ENCODE measurements at places on chromosomes 12 and 14. TPM values are rescaled to one million over a fixed set of nuclear protein-coding genes. Genes with fewer than 3 reads are reported as not detected.

The AQP5 gene
- 4.6 TPM for total RNA-seq

The B3GNT4 gene
- total RNA-seq = not detected

The MAP3K9 gene
- 3.3 TPM for total RNA-seq

The NANOG gene
- total RNA-seq = 0.15 TPM

The GDF3 gene
- total RNA-seq = not detected

DNA sequence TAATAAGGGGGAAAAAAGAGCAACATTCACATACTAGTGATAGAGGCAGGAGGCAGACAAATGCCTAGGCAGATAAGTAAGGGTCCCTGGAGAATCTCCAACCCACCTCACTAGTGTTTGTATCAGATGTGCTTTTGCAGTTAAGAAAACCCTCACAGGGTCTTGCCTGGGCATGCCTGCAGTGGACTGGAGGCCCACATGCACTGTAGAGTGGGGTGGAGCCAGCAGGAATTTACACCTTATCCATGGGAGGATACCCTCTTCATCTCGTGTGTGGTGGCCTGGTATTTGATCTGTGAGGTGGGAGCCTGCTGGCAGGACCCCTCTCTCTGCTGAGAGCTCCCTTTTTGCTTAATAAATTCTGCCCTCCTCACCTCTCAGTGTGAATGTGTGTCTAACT is 238.0 kb upstream of the SLC16A7 start:
- no peaks in the 10 kb centered on the region for H3K27me3 ChIP-seq
- no peak overlapping the region for H3K27ac ChIP-seq
- no peak overlapping the region for H3K4me3 ChIP-seq
- no peak for DNase-seq
- H3K36me3 ChIP-seq = peaks cover 4% of the 10 kb centered on the region
- H3K4me1 ChIP-seq = no peaks in the 10 kb centered on the region

GRCh38 chr12:53973236-53974042 is 513 bp downstream of the HOXC11 start:
- H3K27ac ChIP-seq = peak overlapping the region; percentile 25
- H3K4me3 ChIP-seq = peak overlapping the region; percentile 46
- DNase-seq = no peak
- H3K27me3 ChIP-seq = peaks cover 99% of the 10 kb centered on the region

DNA sequence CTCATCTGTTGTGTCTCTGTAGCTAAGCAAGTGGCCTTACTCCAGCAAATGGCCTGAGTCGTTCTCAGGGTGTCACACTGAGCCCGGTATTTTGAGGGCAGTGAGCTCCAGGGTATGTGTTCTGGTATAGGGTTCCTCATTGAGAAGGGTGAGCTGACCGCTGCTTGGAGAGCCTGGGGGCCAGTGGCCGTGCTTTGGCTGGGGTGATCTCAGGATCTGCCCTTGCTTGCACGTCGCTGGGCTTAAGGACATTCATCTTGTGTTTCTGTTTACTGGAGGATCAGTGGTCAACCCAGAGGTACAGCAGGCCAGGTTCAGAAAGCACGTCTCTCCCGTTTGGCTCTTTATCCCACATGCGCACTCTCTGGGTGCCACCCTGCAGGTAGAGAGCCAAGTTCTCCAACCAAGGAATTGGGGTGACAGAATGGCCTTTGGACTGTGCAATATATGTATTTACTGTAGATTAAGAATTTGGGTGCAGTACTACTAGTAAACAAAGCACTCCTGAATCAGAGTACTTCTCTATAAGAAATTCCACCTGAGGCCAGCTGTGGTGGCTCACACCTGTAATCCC is 52.1 kb downstream of the FBXW8 start:
- no peaks in the 10 kb centered on the region for H3K4me1 ChIP-seq
- H3K4me3 ChIP-seq = no peak overlapping the region
- no peak for DNase-seq
- H3K27me3 ChIP-seq = no peaks in the 10 kb centered on the region
- H3K27ac ChIP-seq = no peak overlapping the region

- H3K4me3 ChIP-seq = no peak overlapping the region
- H3K36me3 ChIP-seq = no peaks in the 10 kb centered on the region
- H3K27me3 ChIP-seq = no peaks in the 10 kb centered on the region
- no peak overlapping the region for H3K27ac ChIP-seq
- DNase-seq = no peak
These were observed 24.6 kb upstream of the ITPR2 start for GRCh38 chr12:26857465-26858176.

- DNase-seq = no peak
- peaks cover 38% of the 10 kb centered on the region for H3K4me1 ChIP-seq
- H3K27ac ChIP-seq = peak overlapping the region; percentile 98
- H3K36me3 ChIP-seq = no peaks in the 10 kb centered on the region
- H3K27me3 ChIP-seq = no peaks in the 10 kb centered on the region
These were observed 3.9 kb upstream of the HDAC7 start for GRCh38 chr12:47823422-47824086.

DNA sequence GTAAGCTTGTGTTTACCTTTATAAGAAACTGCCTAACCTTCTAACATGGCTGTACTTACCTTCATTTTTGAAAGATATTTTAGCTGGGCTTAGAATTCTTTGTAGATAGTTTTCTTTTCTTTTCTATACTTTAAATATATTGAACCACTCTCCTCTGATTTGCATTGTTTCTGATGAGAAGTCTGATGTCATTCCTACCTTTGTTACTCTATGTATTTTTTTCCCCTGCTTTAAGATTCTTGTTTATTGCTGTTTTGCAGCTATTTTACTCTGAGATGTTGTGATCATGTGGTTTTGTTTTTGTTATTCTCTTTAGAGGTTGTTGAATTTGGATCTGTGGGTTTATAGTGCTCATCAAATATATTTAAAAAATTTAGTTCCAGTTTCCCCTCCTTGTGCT is 31.8 kb downstream of the CNOT2 start:
- no peaks in the 10 kb centered on the region for H3K36me3 ChIP-seq
- no peak for DNase-seq
- H3K27me3 ChIP-seq = no peaks in the 10 kb centered on the region
- H3K27ac ChIP-seq = no peak overlapping the region

The CIROP gene
- not detected for total RNA-seq

- no peaks in the 10 kb centered on the region for H3K27me3 ChIP-seq
- H3K4me1 ChIP-seq = no peaks in the 10 kb centered on the region
- no peak overlapping the region for H3K4me3 ChIP-seq
- DNase-seq = no peak
- H3K36me3 ChIP-seq = no peaks in the 10 kb centered on the region
- H3K27ac ChIP-seq = no peak overlapping the region
These were observed 131.9 kb downstream of the CEP83 start for GRCh38 chr12:94327809-94328208.

DNA sequence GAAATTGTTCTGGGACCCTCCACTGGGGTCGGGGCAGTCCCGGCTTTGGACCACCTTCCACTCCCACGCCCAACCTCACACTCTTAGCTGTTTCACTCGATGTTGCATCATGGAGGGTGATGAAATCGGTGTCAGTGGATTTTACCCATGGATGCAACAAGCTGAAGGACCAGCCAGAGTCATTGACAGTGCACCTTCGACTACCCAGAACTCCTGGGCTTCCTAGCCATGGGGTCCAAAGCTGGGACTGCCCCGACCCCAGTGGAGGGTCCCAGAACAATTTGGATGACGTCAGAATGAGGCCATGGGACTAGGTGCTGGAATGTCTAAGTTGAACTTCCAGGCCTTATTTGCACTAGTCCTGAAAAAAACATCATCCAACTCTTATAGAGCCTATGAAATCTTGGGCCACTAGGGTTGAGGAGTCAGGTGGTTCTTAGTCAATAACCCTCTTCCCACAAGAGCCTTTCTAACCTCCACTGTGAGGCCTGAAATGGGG is 882 bp upstream of the IL23A start:
- H3K4me1 ChIP-seq = no peaks in the 10 kb centered on the region
- no peaks in the 10 kb centered on the region for H3K27me3 ChIP-seq
- no peak overlapping the region for H3K4me3 ChIP-seq
- no peak for DNase-seq

The EXOC3L4 gene
- total RNA-seq = 1.0 TPM

The GPRC5A gene
- total RNA-seq = 21.6 TPM

The CCND2 gene
- total RNA-seq = 53.7 TPM

DNA sequence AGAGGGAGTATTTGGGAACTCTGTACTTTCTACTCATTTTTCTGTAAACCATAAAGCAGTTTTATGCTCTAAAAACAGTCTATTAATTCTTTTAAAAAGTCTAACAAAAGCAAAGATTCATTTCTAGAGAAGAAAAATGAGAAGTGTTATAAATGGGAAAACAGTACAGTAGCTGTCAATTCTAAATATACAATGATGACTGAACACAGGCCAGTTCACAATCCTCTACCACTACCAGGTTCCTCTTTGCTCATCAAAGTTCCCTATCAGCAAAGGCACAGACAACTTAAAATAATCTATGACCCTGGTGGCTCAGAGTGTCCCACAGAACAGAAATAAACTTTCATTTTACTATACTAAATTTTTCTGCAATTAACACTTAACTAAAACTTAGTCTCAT is 12.5 kb downstream of the NAA25 start:
- no peaks in the 10 kb centered on the region for H3K4me1 ChIP-seq
- no peak for DNase-seq

DNA sequence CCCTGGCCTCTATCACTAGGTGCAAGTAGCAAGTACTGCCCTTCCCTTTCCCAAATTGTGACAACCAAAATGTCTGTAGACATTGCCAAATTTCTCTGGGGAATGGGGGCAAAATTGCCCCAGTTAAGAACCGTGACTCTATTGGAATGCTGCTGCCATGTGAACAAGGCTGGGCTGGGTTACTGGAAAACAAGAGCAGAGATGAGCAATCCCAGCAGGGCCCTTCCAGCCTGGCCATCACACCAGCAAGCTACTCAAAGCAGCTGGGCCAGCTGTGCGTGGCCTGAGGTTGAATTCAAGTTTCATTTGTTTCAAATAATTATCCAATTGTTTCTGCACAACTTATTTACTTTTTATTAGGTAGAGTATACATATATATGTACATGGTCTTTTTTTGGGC is 103.4 kb upstream of the PKP2 start:
- no peaks in the 10 kb centered on the region for H3K4me1 ChIP-seq
- H3K4me3 ChIP-seq = no peak overlapping the region
- H3K27me3 ChIP-seq = no peaks in the 10 kb centered on the region
- H3K27ac ChIP-seq = no peak overlapping the region

GRCh38 chr12:2198005-2198501 is 145.3 kb downstream of the CACNA1C start:
- H3K27ac ChIP-seq = peak overlapping the region; percentile 43
- DNase-seq = no peak
- H3K27me3 ChIP-seq = no peaks in the 10 kb centered on the region

GRCh38 chr14:39417014-39417413 is 15.2 kb downstream of the FBXO33 start:
- no peaks in the 10 kb centered on the region for H3K4me1 ChIP-seq
- no peak overlapping the region for H3K27ac ChIP-seq
- H3K4me3 ChIP-seq = no peak overlapping the region

The HNRNPA1 gene
- total RNA-seq = 477 TPM

GRCh38 chr14:70902184-70902583 is 5.1 kb upstream of the PCNX1 start:
- no peaks in the 10 kb centered on the region for H3K4me1 ChIP-seq
- H3K4me3 ChIP-seq = no peak overlapping the region
- DNase-seq = no peak
- H3K27me3 ChIP-seq = no peaks in the 10 kb centered on the region

The CISTR gene
- not detected for total RNA-seq

DNA sequence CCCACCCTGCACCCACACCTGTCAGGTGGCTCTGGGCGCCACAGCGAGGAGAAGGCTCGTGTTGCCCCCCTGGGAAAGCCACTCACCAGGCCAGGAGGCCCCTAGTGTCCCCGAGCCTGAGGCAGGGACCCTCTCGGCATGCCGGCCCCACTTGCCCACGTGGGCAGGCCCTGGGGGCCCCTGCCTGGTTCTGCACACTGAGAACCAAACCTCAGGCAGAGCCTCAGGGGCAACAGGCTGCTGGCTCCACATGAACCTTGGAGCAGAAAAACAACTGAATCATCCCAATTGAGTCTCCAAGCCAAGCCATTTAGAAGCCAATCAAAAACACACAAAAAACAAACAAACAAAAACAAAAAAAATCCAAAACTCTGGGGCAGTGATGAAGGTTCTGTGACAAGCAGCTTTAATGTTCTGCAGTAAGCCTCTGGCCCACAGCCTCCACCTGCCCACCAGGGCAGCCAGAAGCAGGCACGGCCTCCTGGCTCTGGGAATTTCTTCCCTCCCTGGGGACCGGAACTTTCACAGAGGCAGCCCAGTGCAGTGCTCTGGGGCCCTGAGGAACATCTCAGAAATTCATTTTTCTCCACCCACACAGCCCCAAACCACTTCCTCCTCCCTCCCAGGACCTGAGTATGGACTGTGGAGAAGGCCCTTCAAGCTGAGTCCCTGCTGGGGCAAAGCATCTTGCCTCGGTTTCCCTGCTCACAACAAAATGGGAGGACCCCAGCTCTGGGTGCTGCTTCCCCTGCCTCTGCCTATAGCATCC is 90.2 kb downstream of the CHGA start:
- H3K27ac ChIP-seq = peak overlapping the region; percentile 86
- no peaks in the 10 kb centered on the region for H3K27me3 ChIP-seq
- H3K4me1 ChIP-seq = peaks cover 5% of the 10 kb centered on the region
- no peak for DNase-seq
- H3K36me3 ChIP-seq = no peaks in the 10 kb centered on the region

- H3K4me3 ChIP-seq = no peak overlapping the region
- no peaks in the 10 kb centered on the region for H3K36me3 ChIP-seq
- no peak for DNase-seq
- no peaks in the 10 kb centered on the region for H3K4me1 ChIP-seq
- no peaks in the 10 kb centered on the region for H3K27me3 ChIP-seq
These were observed 251.3 kb downstream of the ALX1 start for GRCh38 chr12:85531341-85531740.

DNA sequence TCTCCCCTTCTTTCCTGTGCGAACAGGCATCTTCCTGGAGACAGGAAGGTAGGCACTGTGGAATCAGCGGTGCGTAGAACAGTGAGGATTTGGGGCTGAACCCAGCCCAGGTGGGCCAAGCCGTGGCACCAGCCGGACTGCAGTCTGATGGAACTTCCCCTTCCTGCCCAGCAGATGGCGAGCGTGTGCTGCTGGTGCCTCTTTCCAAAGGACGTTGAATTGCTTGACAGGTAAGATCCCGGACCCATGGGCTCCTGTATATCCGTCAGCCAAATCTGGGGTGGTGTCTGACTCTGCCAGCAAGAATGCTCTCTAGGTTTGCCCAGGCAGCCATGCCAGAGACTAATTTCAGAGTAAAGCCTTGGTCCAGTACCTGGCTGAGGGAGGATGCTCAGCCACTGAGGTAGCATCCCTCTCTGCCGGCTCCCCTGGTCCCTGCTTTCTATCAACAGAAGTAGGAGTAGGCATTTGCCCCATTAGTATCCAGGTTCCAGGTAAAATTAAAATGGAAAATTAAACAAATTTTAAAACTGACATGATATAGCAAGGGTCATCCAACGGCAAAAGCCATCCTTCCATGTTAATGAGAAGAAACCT is 21.1 kb upstream of the KCNA5 start:
- no peak overlapping the region for H3K27ac ChIP-seq
- H3K36me3 ChIP-seq = no peaks in the 10 kb centered on the region
- no peaks in the 10 kb centered on the region for H3K27me3 ChIP-seq
- DNase-seq = no peak
- no peak overlapping the region for H3K4me3 ChIP-seq

The OR6C74 gene
- total RNA-seq = not detected

GRCh38 chr12:28578361-28578760 is 388.1 kb downstream of the CCDC91 start:
- H3K4me3 ChIP-seq = no peak overlapping the region
- no peak for DNase-seq
- no peak overlapping the region for H3K27ac ChIP-seq
- no peaks in the 10 kb centered on the region for H3K4me1 ChIP-seq
- no peaks in the 10 kb centered on the region for H3K27me3 ChIP-seq
- no peaks in the 10 kb centered on the region for H3K36me3 ChIP-seq

The NTF3 gene
- 1.3 TPM for total RNA-seq

All from breast epithelium (tissue), 4 donors.